Colonic mucosa (tissue), 4 donors: ENCODE measurements at places on chromosomes 13 and 19. TPM values are rescaled to one million over a fixed set of nuclear protein-coding genes. Genes with fewer than 3 reads are reported as not detected.

The NLRP12 gene
- total RNA-seq, result 0.11 TPM

GRCh38 chr13:113106711-113107351 lies 1.2 kb downstream of the F7 start:
- H3K4me1 ChIP-seq, result no peaks in the 10 kb centered on the region
- H3K27me3 ChIP-seq, result peaks cover 18% of the 10 kb centered on the region
- no peaks in the 10 kb centered on the region for H3K36me3 ChIP-seq
- H3K4me3 ChIP-seq, result no peak overlapping the region

GRCh38 chr13:93603043-93603442 lies 376.4 kb downstream of the GPC6 start:
- DNase-seq, result no peak
- H3K36me3 ChIP-seq, result no peaks in the 10 kb centered on the region
- no peak overlapping the region for H3K4me3 ChIP-seq
- no peaks in the 10 kb centered on the region for H3K4me1 ChIP-seq
- no peaks in the 10 kb centered on the region for H3K27me3 ChIP-seq

GRCh38 chr13:60172111-60172510 lies 8.4 kb upstream of the DIAPH3 start:
- H3K4me1 ChIP-seq, result no peaks in the 10 kb centered on the region
- H3K36me3 ChIP-seq, result no peaks in the 10 kb centered on the region
- DNase-seq, result no peak
- H3K27me3 ChIP-seq, result no peaks in the 10 kb centered on the region
- H3K4me3 ChIP-seq, result no peak overlapping the region

The ZNF546 gene
- 1.1 TPM for total RNA-seq

DNA sequence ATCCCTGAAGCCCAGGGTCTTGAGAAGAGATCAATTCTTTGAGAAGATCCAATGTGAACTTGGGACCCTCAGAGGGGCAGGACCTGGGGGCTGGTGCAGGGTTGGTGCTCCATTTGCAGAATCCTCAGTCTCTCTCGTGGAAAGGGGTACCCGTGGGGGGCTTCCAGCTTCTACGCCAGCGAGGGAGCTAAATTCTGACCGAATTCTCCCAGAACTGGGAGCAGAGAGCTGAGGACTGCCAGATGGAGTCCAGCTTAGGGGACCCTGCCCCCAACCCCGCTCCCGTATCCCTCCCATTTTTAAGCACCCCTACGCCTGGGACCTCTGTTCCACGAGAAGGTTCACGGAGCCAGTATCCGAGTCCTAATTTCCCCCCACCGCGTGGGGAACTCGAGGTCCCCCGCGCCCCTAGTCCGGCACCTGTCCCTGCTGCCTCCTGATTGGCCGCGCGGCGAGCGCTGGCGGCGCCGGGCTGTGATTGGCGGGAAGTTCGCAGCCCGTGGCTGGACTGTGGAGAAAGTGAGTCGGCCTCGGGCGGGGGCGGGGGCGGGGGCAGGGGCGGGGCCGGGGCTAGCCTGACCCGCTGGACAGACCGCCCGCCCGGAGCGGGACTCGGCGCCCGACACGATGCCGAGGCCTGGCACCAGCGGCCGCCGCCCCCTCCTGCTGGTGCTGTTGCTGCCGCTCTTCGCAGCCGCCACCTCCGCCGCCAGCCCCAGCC lies 4.4 kb upstream of the LTBP4 start:
- peak; percentile 54 for DNase-seq
- peak overlapping the region; percentile 14 for H3K4me3 ChIP-seq
- H3K27me3 ChIP-seq, result peaks cover 41% of the 10 kb centered on the region
- no peaks in the 10 kb centered on the region for H3K36me3 ChIP-seq
- H3K27ac ChIP-seq, result no peak overlapping the region

The VSTM1 gene
- total RNA-seq, result not detected

DNA sequence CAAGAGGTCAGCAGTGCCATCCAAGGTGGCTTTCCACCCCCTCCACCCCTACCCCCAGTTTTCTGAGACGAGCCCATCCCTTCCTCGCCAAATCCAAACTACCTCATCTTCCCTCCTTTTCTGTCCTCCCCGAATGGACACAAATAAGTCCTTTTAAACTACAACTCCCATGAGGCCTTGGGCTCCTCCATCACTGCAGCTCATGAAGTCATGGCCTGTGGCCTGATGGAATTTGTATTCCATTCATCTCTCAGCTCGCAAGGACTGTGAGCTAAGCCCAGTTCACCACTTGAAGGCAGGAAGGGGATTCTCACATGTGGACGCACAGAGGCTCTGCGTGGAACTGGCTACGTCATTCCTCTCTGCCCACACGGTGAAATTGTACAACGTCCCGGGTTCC lies 12.5 kb downstream of the PTPRH start:
- no peak overlapping the region for H3K27ac ChIP-seq
- no peaks in the 10 kb centered on the region for H3K36me3 ChIP-seq
- H3K4me3 ChIP-seq, result no peak overlapping the region

GRCh38 chr19:49160450-49161189 lies 3.0 kb downstream of the TRPM4 start:
- no peak overlapping the region for H3K27ac ChIP-seq
- no peak overlapping the region for H3K4me3 ChIP-seq
- H3K4me1 ChIP-seq, result peaks cover 6% of the 10 kb centered on the region
- no peaks in the 10 kb centered on the region for H3K27me3 ChIP-seq
- H3K36me3 ChIP-seq, result no peaks in the 10 kb centered on the region
